ENCODE measurements at places on chromosomes 1 and 21. TPM values are rescaled to one million over a fixed set of nuclear protein-coding genes. Genes with fewer than 3 reads are reported as not detected.
A peak's percentile ranks its signal among the peaks of the same experiment; 100 is the strongest.

DNA sequence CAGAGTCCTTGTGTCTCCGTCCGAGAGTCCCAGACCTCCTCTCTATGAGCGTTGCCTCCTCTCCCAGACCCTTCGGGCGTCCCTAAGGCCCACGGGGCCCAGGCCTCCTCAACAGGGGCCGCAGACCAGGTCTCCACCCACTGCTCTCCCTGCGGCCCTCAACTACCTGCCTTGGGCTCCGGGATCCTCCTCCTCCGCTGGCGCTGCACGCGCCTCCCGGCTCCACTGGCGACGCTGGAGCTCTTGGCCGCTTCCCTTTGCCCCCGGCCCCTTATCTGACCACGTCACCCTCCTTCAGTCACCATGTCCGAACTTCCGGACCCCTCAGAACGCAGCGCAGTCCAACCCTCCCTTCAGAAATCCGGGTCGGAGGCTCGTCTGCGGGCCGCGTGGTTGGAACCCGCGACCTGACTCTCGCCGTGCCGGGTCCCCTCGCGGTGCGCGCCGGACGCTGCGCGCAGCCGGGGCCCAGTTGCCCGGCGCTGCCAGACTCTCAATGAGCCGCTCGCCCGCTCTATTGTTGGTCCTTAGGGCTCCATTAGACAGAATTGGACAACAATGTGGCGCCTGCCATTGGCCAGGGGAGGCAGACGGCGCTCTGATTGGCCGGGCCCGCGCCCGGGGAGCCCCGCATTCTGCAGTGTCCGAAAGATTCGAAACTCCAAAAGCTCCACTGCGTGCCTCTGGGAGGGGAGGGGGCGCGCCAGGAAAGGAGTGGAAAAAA is at the start of gene DMRTA2:
TSS of gene DMRTA2 (minus strand) at position 498 of the 724 bp plus-strand sequence. CDS start 1,907 bp downstream, outside the sequence.
- H3K27ac ChIP-seq = no peak within 1 kb of the TSS
- peak within 1 kb of the TSS; percentile 26 for H3K4me3 ChIP-seq
- H3K4me1 ChIP-seq = peaks cover 16% of the 10 kb centered on the region
- no peaks in the 10 kb centered on the region for H3K36me3 ChIP-seq
- H3K27me3 ChIP-seq = peaks cover 99% of the 10 kb centered on the region
- no peak for DNase-seq

GRCh38 chr1:201554190-201554600 is 15.3 kb downstream of the NAV1 start:
- no peak overlapping the region for H3K27ac ChIP-seq
- H3K4me1 ChIP-seq = peaks cover 3% of the 10 kb centered on the region

- no peak overlapping the region for H3K4me3 ChIP-seq
- peaks cover 5% of the 10 kb centered on the region for H3K4me1 ChIP-seq
- H3K27ac ChIP-seq = no peak overlapping the region
- DNase-seq = no peak
These were observed 74.4 kb upstream of the TTC34 start for GRCh38 chr1:2875707-2876561.

- H3K4me1 ChIP-seq = no peaks in the 10 kb centered on the region
- H3K27ac ChIP-seq = no peak overlapping the region
- DNase-seq = no peak
- H3K4me3 ChIP-seq = no peak overlapping the region
- no peaks in the 10 kb centered on the region for H3K36me3 ChIP-seq
These were observed 278.0 kb downstream of the RGS7 start for GRCh38 chr1:241079047-241079446.

The APH1A gene
- total RNA-seq = 143 TPM

DNA sequence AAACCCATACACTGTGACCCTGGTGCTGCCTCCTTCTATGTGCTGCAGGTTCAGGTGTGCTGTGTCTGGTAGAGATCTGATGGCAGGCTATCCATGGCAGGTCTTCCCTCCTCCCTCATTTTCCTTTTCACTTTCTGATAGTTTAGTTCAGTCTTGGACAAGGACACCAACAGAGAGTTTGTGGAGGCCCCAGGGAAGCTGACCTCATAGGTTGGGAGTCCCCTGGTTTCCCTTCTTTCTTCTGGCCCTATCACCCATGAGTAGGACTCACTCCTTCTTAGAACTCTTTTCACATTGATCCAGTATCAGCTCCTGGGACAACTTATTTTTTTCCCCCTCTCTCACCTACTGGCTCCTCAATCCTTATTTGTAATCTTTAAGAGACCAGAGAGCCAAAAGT is 8.3 kb downstream of the GRHL3 start:
- no peaks in the 10 kb centered on the region for H3K4me1 ChIP-seq
- H3K4me3 ChIP-seq = no peak overlapping the region
- H3K27me3 ChIP-seq = peaks cover 21% of the 10 kb centered on the region
- no peak for DNase-seq
- H3K27ac ChIP-seq = no peak overlapping the region

GRCh38 chr21:14995695-14996490 is 68.9 kb downstream of the NRIP1 start:
- H3K27me3 ChIP-seq = no peaks in the 10 kb centered on the region
- H3K4me3 ChIP-seq = no peak overlapping the region
- no peaks in the 10 kb centered on the region for H3K36me3 ChIP-seq
- peaks cover 8% of the 10 kb centered on the region for H3K4me1 ChIP-seq

The ELF3 gene
- 146 TPM for total RNA-seq

The TNFRSF8 gene
- total RNA-seq = 2.8 TPM

DNA sequence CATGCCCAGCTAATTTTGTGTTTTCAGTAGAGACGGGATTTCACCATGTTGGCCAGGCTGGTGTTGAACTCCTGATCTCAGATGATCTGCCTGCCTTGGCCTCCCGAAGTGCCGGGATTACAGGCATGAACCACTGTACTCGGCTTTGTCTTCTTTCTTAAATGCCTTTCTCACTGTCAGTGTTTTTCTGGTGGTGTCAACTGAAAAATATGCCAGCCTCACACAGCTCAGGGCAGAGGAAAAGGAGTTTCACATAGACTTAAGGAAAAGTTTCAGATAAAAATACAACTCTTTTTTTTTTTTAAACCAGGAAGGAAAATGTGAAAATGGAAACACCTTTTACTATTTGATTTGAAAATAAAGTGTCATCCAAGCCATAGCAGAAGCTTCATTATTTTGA is 4.6 kb upstream of the MAB21L3 start:
- no peaks in the 10 kb centered on the region for H3K4me1 ChIP-seq
- DNase-seq = no peak
- no peak overlapping the region for H3K27ac ChIP-seq
- H3K27me3 ChIP-seq = no peaks in the 10 kb centered on the region
- no peak overlapping the region for H3K4me3 ChIP-seq
- H3K36me3 ChIP-seq = no peaks in the 10 kb centered on the region

GRCh38 chr1:181353526-181353925 is 129.8 kb upstream of the CACNA1E start:
- no peak overlapping the region for H3K4me3 ChIP-seq
- no peaks in the 10 kb centered on the region for H3K27me3 ChIP-seq
- H3K36me3 ChIP-seq = no peaks in the 10 kb centered on the region
- no peak for DNase-seq
- no peak overlapping the region for H3K27ac ChIP-seq
- H3K4me1 ChIP-seq = no peaks in the 10 kb centered on the region

The MEX3A gene
- 3.6 TPM for total RNA-seq

The SLC25A34 gene
- total RNA-seq = 2.6 TPM

DNA sequence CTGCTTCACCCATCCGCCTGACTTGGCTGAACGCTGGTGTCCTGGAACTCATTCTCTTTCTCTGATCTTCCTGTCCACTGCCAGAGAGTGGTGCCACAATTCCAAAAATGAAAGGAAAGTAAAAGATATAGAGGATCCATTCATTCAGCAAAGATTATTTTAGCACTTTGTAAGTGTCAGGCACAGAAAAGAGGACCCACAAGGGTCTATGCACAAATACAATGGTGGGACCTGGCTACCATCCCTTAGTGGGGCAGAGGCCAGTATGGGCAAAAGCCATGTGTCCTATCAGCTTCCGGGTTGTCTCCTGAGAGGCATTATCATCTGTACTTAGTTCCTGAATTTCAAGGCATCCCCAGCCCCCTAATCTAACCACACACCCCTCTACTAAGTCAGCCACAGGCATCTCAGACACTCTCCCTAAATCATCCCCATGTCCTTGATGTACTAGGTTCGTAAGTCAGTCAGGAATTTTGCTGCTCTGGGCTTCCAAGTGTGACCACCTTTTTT is 19.0 kb downstream of the SSR2 start:
- no peak for DNase-seq
- H3K4me3 ChIP-seq = peak overlapping the region; percentile 32
- H3K4me1 ChIP-seq = peaks cover 7% of the 10 kb centered on the region
- peak overlapping the region; percentile 62 for H3K27ac ChIP-seq
- H3K36me3 ChIP-seq = no peaks in the 10 kb centered on the region

DNA sequence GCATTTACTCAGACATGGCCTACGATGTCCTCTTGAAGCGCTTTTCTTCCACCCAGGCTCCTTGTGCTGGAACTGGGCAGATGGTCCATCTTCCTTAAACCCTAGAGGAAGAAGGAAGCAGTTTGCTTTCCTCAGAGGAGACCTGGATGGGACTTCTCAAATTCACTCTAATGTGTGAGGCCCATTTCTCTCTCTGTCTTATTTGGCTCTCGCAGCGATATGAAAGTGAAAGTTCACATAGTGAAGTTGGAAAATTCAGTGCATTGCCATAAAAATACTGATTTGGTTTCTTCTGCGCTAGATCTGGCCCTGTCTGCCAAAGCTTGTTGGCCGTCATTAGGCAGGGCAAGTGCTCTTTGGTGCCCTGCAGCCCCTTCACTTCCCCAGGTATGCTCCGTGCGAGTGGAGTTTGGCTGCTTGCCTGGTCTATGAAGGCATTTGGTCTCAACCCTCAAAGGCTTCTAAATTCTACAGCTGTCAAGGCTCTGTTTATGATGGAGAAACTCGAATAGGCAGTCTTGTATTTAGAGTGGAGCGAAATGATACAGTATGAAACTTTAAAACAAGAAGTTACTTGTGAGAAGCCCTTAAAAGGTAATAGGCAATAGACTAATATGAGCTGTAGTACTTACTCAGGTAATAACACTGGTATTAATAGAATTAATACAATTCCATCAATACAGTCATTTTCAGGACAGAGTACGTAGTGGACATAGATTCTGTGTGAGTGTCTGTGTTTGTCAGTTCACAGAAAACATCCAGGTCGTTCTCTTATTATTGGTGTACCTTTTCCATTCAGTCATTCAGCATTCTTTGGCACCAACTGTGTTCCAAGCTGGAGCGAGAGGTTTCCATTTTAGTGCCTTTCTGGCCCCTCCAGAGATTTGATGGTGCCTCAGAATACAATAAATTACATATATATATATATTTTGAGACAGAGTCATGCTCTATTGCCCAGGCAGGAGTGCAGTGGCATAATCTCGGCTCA is 20.5 kb downstream of the SZRD1 start:
- peaks cover 23% of the 10 kb centered on the region for H3K4me1 ChIP-seq
- no peaks in the 10 kb centered on the region for H3K27me3 ChIP-seq
- H3K36me3 ChIP-seq = no peaks in the 10 kb centered on the region

DNA sequence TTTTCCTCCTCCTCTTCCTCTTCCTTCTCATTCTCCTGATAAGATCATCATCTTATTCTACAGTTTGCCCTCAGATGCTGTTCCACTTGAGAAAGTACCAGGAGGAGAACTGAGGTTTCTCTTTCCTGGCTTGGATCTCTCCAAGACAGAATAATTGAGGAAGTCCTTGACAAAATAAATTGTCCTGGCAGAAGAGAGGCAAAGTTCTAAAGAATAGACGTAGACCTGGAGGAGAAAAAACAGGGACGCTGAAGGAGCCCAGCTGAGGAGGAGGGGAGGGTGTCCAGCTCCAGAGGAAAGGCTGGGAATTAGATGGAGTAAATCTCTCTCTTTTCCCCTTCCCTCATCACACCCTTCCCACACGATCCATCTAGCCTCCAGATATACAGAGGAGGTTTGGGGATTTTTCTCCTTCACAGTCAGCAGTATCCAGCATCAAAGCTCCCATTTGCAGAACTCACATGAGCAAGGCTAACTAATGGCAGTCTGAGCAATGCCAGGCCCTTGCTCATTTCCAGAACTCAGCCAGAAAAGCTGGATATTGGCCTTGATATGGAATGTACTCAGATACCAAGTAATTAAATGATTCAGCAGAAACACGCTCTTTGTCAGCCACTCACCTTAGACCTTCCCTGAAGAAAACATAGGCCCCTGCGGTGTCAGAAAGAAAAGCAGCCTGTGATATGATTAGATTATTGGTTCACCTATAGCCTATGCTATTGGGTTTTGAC is 5.1 kb upstream of the GNG12 start:
- no peak for DNase-seq
- H3K27me3 ChIP-seq = no peaks in the 10 kb centered on the region
- no peak overlapping the region for H3K27ac ChIP-seq
- H3K4me1 ChIP-seq = no peaks in the 10 kb centered on the region

The LCE1D gene
- total RNA-seq = not detected

GRCh38 chr1:234533034-234533891 is 54.3 kb upstream of the TARBP1 start:
- H3K27me3 ChIP-seq = no peaks in the 10 kb centered on the region
- peak overlapping the region; percentile 84 for H3K27ac ChIP-seq
- no peak overlapping the region for H3K4me3 ChIP-seq
- H3K4me1 ChIP-seq = peaks cover 80% of the 10 kb centered on the region
- DNase-seq = no peak
- H3K36me3 ChIP-seq = no peaks in the 10 kb centered on the region
